Smooth muscle cell of the coronary artery (primary cell): ENCODE measurements at places on chromosomes 5 and 9. TPM values are rescaled to one million over a fixed set of nuclear protein-coding genes. Genes with fewer than 3 reads are reported as not detected.

OSMR gene
- 35.7 and 58.7 TPM in 2 replicates for total RNA-seq

MZB1 gene
- total RNA-seq: not detected in 2 replicates

PIK3R1 gene
- 18.6 and 28.3 TPM in 2 replicates for total RNA-seq

PRSS3 gene
- 4.7 and 8.0 TPM in 2 replicates for total RNA-seq

PCDH12 gene
- under 0.01 and 1.2 TPM in 2 replicates for total RNA-seq

RASGRF2 gene
- total RNA-seq: 0.59 and 8.9 TPM in 2 replicates

GRXCR2 gene
- total RNA-seq: not detected in 2 replicates

SPARC gene
- total RNA-seq: 1,374 and 1,996 TPM in 2 replicates

LCNL1 gene
- 0.15 and 6.1 TPM in 2 replicates for total RNA-seq

SLC4A9 gene
- not detected in 2 replicates for total RNA-seq

PCDHGA10 gene
- 2.6 and 4.2 TPM in 2 replicates for total RNA-seq

TSSK1B gene
- total RNA-seq: 0.12 and 0.23 TPM in 2 replicates

GPR150 gene
- total RNA-seq: 0.45 TPM in 1 of 2 replicates, not detected in the other

FBXW2 gene
- total RNA-seq: 18.6 and 20.7 TPM in 2 replicates

NOXA1 gene
- 0.38 and 0.47 TPM in 2 replicates for total RNA-seq

SVEP1 gene
- total RNA-seq: 9.8 and 150 TPM in 2 replicates

ANKRD20A1 gene
- 1.1 TPM in 1 of 2 replicates, not detected in the other for total RNA-seq

ZNF883 gene
- total RNA-seq: 2.6 and 4.0 TPM in 2 replicates

TDRD7 gene
- 4.4 and 5.8 TPM in 2 replicates for total RNA-seq

SLC6A19 gene
- not detected in 2 replicates for total RNA-seq

HRH2 gene
- 0.23 and 0.53 TPM in 2 replicates for total RNA-seq

LIFR gene
- 16.8 and 18.2 TPM in 2 replicates for total RNA-seq

SLC24A2 gene
- 0.12 TPM in 1 of 2 replicates, not detected in the other for total RNA-seq

PTAR1 gene
- 55.2 and 63.1 TPM in 2 replicates for total RNA-seq

PCDHGB5 gene
- 11.5 and 16.9 TPM in 2 replicates for total RNA-seq

C9orf85 gene
- total RNA-seq: 11.7 and 13.7 TPM in 2 replicates

FBN2 gene
- 0.38 and 47.5 TPM in 2 replicates for total RNA-seq

ZNF782 gene
- 1.4 and 2.8 TPM in 2 replicates for total RNA-seq

FBXW11 gene
- total RNA-seq: 76.5 and 82.8 TPM in 2 replicates

CCNJL gene
- total RNA-seq: 0.23 and 1.6 TPM in 2 replicates

PTPRD gene
- 5.4 and 19.3 TPM in 2 replicates for total RNA-seq

SPTAN1 gene
- 399 and 455 TPM in 2 replicates for total RNA-seq

SPINK13 gene
- total RNA-seq: not detected in 2 replicates

CD274 gene
- total RNA-seq: 0.82 and 3.1 TPM in 2 replicates

TMEM141 gene
- 36.9 and 88.0 TPM in 2 replicates for total RNA-seq

TBC1D13 gene
- total RNA-seq: 8.4 and 9.2 TPM in 2 replicates

ANKRD18A gene
- total RNA-seq: under 0.01 TPM in 1 of 2 replicates, not detected in the other

PCYOX1L gene
- 4.6 and 9.9 TPM in 2 replicates for total RNA-seq

SARDH gene
- total RNA-seq: 1.2 and 4.3 TPM in 2 replicates

GFPT2 gene
- total RNA-seq: 57.2 and 64.9 TPM in 2 replicates

PPIC gene
- 82.7 and 131 TPM in 2 replicates for total RNA-seq

ZDHHC11 gene
- total RNA-seq: 0.94 and 1.3 TPM in 2 replicates

CTXN3 gene
- not detected in 2 replicates for total RNA-seq

CD14 gene
- total RNA-seq: 2.8 and 107 TPM in 2 replicates

GPX8 gene
- 48.9 and 81.6 TPM in 2 replicates for total RNA-seq

TAF1L gene
- not detected in 2 replicates for total RNA-seq

KIF20A gene
- 1.5 and 17.1 TPM in 2 replicates for total RNA-seq

ZNF484 gene
- 9.5 and 9.7 TPM in 2 replicates for total RNA-seq

SLC34A1 gene
- not detected in 2 replicates for total RNA-seq

DAB2 gene
- 39.8 and 175 TPM in 2 replicates for total RNA-seq

PCDHGA6 gene
- 2.2 and 2.3 TPM in 2 replicates for total RNA-seq

TXNDC8 gene
- total RNA-seq: not detected in 2 replicates

ARHGEF39 gene
- 0.53 TPM in 1 of 2 replicates, not detected in the other for total RNA-seq

GRIN1 gene
- total RNA-seq: under 0.01 TPM in 1 of 2 replicates, not detected in the other

GALNT12 gene
- 2.2 and 13.6 TPM in 2 replicates for total RNA-seq

PCDHB12 gene
- total RNA-seq: 0.15 and 0.23 TPM in 2 replicates

ADAMTSL1 gene
- total RNA-seq: 14.5 and 51.2 TPM in 2 replicates

IL31RA gene
- 0.82 TPM in 1 of 2 replicates, not detected in the other for total RNA-seq

PCA3 gene
- total RNA-seq: not detected in 2 replicates

SPAG8 gene
- 1.2 and 1.3 TPM in 2 replicates for total RNA-seq
